ENCODE measurements at places on chromosomes 4 and X.

- DNase-seq, result no peak
These were observed 388.3 kb downstream of the PDGFC start for GRCh38 chr4:156583265-156583664.

DNA sequence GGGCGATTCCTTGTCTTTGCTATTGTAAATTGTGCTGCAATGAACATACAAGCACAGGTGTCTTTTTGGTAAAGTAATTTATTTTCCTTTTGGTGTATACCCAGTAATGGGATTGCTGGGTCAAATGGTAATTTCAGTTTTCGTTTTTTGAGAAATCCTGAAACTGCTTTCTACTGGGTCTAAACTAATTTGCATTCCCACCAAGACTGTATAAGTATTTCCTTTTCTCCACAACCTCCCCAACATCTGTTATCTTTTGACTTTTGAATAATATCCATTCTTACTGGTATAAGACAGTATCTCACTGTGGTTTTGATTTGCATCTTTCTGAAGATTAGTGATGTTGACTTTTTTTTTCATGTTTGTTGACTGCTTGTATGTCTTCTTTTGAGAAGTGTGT lies 2506.0 kb downstream of the PCDH7 start:
- no peak for DNase-seq

DNA sequence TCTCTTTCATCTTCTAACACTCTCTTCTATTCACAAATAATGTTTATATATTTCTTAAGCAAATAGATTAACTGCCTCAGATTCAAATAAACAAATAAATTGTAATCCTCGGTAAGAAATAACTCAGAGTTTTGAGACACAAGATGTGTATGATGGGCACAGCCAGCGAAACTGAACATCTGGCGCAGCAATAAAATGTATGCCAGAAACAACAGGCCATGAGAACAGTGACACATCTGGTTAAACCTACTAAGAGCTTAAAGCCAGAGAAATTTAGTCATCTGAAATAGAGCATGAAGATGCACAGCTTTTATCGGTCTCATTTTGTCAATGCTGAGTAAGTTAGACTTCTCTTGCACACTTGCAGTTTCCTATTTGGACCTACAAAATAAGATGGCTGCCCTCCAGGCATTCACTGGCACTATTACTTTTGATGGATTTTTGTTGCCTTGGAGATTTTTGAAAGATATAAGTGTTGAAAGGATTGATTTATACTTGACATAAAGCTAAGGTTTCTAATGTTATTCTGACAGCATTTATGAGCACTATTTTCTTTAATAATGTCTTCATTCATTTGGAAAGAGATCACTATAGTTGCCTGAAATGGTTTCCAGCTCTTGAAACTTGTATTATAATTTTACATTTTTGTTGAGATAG lies 1444.0 kb downstream of the PCDH18 start:
- DNase-seq, result no peak

DNA sequence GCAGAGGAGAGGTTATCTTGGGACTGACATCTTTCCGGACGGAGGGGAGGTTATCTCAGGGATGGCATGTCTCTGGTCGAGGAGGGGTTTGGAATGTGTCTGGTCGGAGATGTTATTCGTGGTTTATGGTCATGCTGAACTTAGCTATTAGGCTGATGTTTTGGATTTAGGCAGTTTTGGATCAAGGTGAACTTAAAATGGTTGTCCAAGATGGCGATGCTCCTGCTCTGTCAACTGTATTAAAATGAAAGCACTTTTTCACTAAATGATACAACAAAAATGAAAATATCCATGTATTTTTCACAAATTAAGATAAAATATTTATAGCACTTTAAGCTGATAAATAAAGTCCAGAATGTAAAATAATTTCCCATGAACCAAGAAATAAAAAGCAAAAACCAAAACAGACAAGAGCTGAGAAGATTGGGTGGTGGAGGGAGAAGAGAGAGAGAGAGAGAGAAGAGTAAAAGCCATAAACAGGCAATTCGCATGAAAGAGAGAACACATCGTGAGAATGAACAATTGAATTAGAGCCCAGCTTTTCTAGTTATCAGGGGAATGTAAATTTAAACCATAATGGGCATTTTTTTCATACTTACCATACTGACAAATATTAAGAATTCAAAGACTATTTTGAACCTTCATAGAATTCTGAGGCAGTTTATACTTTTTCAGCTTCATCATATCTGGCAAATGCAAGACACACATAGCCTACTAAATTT lies 2236.0 kb upstream of the AGA start:
- no peak for DNase-seq

DNA sequence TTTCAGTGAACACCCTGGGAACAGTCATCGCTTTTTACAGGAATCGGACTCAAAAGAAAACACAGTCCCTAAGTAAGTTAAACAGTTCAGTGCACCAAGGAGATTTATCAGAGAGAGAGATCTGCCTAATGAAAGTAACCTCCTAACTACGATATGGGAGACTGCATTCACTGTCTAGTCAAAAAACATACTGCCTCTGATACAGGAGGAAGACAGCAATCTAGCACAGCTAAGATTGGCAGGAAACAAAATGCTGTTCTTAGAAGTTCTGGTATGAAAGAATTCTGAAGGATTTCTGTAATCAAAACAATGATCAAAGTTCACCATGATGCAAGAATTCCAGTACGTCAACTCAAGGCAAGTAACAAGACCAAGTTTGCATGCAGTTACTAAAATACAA lies 92.8 kb downstream of the MAML3 start:
- DNase-seq, result no peak

GRCh38 chr4:996997-997374 lies 3.8 kb upstream of the SLC26A1 start:
- no peak for DNase-seq

- no peak for DNase-seq
These were observed 19.5 kb downstream of the PJA1 start for GRCh38 chrX:69145714-69146113.

DNA sequence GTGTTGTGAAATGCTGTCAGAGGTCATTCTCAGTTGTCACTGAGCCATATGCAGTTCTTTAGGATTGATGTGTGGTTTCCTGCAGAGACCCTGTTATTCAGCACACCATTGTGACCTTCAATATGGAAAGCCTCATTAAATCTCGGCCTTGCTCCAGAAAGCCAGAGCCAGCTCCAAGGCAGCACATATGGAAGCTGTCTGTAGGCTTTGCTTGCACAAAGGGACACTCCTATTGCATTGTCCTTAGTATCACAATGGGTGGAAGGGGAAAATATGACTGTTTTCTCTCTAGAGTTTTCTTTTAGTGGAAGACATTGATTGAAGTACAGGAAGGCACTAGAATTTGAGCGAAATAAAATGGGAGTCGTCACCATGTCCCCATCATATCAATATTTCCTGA lies 179.0 kb downstream of the CEP135 start:
- no peak for DNase-seq

DNA sequence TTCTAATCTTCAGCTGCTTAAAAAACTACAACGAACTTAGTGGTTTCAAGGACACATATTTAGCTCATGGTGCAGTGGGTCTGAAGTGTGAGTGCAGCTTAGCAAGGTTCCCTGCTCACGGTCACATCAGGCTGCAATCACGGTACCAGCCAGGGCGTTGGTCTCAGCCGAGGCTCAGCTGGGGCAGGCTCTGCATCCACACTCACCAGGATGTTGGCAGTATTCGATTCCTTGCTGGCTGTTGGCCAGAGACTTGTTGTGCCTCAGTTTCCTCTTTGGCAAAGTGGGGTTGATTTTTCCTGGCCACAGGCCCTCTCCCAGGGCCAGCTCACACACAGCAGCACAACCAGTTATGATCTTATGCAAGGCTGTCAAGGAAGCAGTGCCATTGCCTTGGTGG lies 61.8 kb downstream of the TRMT44 start:
- no peak for DNase-seq

DNA sequence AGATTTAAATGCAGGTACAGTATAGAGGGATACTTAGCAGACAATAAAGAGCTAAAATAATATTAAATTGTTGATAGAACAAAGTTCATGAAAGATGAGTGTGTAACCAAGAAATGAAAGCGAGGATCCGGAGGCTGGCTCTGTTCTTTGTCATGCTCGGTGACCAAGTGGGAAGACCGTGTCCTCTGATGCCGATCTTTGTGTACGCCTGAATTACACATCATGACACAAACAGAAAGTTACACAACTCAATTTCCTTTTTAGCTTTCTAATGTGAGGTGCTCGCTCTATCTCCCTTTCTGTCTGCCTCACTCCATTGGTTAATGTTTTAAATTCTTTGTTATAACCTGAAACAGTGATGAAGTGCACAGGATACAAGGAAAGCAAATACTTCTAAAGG lies 114.8 kb upstream of the NEIL3 start:
- no peak for DNase-seq

DNA sequence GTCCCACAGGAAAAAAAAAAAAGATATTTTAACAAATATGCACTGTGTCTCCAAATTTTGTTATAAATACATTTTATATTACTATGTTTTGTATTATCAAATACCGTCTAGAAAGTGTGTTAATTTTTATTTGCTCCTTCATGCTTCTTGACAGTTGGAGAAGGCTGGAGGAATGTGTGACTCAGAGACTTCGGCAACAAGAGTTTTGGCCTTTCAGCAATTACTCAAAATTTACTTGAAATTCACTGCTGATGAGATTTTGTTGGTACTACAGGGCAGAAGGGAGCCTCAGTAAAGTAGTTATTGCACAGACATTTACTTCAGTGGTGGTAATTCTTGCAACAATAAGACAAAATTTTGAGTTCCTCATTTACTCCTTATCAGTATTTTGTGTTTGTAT lies 2164.0 kb downstream of the PCDH7 start:
- DNase-seq, result no peak

DNA sequence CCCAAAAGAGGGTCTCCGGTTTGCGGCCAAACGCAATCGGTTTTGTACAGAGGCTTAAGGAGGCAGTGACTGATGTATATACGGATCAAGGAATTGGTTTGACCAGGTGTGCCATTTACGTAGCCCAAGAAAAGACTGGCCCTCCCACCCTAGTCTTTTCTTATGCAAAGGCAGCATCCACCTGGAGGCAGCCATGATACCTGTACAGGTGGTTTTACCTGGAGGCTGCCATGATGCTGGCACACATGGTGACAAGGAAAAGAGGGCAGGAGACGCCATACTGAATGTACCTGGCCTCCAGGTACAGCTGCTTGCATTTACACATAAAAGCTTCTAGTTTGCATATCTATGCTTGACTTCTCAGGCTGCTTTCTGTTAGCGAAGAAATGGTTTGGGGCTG lies 917.7 kb upstream of the INTU start:
- no peak for DNase-seq

DNA sequence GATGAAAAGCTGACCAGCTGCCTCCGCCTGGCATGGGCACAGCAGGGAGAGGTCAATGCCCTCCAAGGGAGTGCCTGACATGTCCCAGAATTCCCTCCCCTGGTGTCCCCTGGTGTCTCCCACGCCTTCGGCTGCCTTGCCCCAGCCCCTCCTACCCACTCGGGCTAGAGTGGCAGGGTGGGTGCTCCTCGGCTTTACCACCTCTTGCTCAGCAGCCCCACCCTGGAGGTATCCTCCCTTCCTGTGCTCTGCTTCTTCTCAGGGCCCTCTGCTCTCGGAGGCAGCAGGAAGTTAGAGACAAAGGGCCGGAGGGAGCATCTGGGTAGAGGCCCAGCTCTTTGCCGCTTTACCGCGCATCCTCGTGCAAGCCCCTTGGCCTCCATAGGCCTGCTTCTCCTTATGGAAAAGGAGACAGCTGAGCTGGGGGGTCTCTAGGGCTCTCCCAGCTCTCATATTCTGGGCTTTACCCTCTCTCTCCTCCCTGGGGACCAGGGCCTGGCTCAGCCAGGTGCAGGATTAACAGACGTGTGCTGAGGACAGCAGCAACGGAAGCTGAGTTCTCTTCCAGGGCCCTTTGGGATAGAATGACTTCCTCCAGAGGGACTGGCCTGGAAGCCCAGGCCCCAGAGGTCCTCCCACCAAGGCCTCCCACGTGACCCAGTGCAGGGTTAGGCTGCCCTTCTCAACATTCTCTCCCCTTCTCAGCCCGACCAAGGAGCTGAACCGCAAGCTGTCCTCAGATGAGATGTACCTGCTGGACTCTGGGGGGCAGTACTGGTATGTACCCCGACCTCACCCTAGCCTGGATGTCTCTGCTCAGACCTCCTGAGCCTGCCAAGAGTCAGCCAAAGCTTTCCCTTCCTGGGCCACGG lies 17.2 kb downstream of the XPNPEP2 start:
- no peak for DNase-seq

DNA sequence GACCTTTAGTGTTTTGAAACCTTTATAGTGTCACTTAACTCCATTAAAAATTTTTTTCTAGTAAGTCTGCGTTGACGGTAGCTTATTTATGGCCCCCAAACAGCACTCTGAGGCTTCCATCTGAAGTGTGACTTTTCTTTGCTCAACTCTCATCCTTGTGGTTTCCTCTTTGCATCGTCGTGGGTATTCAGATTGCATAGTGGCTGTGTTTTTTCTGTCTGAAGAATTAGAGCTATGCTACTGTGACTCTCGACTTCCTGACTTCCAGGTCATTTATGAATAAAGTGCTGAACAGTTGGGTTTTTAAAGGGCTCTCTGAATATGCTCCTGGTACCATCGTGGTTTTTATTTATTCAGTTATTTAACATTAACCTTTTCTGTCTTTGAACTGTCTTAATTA lies 44.9 kb downstream of the JADE1 start:
- DNase-seq, result no peak

GRCh38 chr4:96347582-96347981 lies 507.7 kb downstream of the PDHA2 start:
- DNase-seq, result no peak

- no peak for DNase-seq
These were observed 251.6 kb downstream of the CRLF2 start for GRCh38 chrX:960821-961220.

DNA sequence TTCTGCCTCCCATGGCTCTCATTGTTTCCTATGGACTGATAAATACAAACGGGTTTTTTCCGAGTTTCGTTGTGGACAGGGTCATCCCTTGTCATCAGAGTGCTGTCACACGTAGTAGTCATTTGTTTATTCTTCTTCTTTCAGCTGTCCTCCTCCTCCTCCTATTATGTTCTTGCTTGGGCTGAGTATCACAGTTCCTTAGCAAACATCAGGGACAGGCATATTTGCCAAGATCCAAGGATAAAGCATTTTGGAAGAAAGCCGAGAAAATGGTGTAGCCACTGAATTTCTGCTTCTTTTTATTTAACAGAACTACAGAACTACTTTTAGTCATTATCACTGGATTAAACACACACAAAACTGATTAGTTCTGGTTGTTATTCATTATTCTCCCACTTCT lies 167.9 kb downstream of the MAML3 start:
- DNase-seq, result no peak

DNA sequence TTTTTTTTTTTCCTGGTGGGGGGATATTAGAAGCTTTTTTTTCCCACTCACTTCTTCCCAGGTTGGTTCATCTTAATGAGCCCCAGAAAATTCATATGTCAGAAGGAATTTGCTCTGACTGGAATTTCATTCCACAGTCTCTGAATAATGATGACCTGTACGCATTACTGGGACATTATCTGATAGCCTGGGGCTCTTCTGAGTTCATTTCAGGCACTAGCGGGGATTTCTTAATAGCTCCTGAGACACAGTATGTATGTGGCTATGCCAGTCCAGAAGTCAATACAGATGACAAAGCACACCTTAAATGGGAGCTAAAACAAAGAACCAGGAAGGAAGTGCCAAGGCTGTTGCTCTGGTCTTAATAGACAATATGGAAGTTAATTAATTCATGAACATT lies 295.2 kb upstream of the IGFBP7 start:
- DNase-seq, result no peak

- DNase-seq, result no peak
These were observed 56.5 kb upstream of the CLNK start for GRCh38 chr4:10740891-10741620.

GRCh38 chr4:1192091-1192492 lies 19.7 kb upstream of the SPON2 start:
- DNase-seq, result no peak

All from stimulated activated CD4-positive, alpha-beta T cell treated with anti-CD3 and anti-CD28 coated beads, Interleukin-4, amount 100 ng/mL, for 24 hours (primary cell).